Activated CD4-positive, alpha-beta T cell treated with anti-CD3 and anti-CD28 coated beads, Interleukin-2, Interleukin-4, amounts not matched to agents 100 ng/mL and 50 ng/mL, durations not matched to agents 16 hours and 8 hours (primary cell): ENCODE measurements at places on chromosomes 3 and 15.
A peak's percentile ranks its signal among the peaks of the same experiment; 100 is the strongest.

GRCh38 chr3:177466074-177466473 lies 268.8 kb upstream of the TBL1XR1 start:
- DNase-seq: no peak

GRCh38 chr15:67186688-67187087 lies 67.8 kb downstream of the AAGAB start:
- DNase-seq: no peak

DNA sequence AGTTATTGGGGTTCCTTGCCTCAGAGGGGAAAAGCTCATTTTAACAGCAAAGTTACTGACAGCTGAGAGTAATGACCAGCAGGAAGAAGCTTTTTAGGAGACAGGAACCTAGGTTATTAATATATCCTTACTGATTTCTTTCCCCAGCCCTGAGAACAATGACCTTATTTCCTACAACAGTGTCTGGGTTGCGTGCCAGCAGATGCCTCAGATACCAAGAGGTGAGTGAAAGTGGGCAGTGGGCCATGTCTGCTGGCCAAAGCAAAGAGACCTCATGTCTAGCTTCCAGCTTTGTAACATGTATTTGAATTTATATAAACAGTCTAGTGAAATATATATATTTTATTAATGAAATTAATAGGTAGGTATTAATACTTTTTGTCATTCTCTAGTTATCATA lies 5.0 kb downstream of the CCNDBP1 start:
- no peak for DNase-seq

DNA sequence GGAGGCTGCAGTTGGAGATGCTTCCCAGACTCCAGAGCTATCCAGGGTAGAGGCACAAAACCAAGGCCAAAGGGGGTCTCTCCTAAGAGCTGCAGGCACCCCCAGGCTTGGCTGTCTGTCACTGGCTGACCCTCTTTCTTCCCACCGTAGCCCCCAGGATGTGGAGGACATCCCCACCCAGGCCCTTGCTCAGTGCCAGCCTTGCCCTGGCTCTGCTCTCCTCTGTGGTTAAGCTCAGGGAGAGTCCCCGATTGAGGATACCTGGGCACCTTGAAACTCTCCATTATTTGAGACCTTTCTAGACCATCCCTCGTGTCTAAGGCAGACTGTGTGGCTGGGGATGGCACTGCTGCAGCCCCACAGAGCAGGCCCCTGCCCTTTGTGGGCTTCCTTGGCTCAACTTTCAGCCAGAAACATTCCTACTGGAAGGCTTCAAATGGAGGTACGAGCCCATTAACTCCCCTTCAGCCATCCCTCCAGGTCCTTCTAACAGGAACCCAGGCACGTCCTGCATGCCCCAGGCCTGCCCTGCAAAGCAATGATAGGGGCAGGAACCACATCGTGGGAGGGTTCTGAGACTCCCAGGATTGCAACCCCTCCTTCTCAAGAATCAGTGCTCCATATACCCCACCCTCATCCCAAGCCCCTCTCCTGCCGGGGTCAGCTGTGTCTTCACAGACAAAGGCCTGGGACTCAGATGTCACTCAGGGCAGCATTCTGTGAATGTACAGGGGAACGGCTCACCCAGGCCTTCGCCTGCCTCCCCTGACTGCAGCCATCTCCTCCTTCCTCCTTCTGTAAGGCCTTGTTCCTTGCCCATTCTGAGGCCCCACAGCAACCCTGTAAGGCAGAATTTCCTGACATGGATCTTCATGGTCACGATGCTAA lies 102.9 kb upstream of the ABHD17C start:
- DNase-seq: no peak

- no peak for DNase-seq
Measured at GRCh38 chr15:39376371-39376909, 204.4 kb upstream of the THBS1 start.

DNA sequence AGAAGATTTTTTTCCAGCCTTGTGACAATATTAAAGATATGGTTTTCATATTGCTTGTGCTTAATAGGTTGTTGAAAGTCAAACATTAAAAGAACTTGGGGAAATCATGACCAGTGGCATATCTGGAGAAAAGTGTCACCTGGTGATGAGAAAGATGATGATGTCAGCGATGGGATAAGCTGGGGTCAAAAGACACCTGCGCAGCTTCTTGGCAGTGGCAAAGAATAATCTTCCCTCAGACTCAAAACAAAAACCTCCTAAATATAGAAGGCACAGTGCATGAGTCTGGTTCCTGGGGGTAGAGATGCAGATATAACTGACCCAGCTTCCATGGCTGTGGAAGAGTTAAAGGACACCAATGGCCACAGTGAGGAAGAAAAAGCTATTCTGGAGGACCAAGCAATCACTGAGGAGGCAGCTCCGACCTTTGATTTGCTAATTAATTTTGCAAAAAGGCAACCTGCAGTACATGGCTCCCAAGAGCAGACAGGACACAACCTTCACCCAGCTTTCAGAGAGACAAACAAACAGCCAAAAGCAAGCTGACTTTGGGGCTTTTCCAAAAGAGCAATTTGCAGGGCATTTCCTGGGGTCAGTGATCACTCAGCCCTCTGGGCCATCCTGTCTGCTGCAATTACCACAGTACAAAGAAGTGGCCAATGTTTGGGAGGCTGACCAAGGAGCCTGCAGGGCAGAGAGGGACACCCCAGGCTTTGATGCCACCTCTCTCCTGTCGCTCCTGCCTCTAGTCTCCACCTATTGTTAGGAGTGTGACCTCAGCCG lies 17.6 kb upstream of the SEMA5B start:
- no peak for DNase-seq

GRCh38 chr3:135013206-135013605 lies 218.1 kb downstream of the EPHB1 start:
- DNase-seq: no peak

DNA sequence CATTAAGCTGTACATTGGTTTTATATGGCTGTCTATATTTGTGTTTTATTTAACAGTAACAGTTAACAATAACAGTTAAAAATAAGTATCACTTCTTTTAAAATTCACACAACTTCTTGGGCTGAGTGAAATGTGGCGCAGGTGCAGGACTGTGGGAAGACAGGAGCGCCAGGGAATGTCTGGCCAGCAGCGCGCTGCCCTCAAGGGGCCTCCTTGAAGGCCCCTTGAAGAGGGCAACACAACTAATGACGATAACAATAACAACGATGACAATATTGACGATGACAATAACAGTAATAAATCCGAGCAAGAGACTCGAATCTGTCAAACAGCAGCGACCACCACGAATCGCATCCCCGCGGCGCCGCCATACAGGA lies 411 bp upstream of the PPP2R3A start:
- no peak for DNase-seq

GRCh38 chr3:196997311-196997710 lies 28.7 kb upstream of the PIGZ start:
- DNase-seq: no peak

DNA sequence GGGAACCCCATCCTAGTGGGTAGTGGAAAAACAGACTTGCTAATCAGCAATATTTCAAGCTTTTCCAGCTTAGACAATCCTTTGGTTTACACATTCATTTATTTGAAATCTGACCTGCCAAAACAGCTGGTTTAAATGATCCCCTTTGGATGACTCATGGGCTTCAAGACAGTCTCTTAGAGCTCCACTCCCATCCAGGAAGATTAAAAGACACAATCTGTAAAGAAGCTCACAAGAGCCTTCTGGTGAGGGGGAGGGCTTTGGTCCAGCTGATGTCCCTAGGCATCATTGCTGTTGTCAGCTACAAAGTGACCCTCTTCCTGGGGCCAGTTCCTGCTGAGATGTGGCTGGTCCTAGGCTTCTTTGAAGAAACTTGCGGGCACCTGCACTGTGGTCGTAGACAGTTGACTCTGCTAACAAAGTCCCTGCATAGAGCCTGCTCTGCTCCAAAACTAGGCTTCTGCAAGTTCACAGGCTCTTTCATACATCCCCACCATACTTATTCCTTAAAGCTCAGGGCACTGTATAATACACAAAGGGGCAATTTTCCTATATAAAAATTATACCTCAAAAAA lies 73.7 kb downstream of the IGSF11 start:
- no peak for DNase-seq

DNA sequence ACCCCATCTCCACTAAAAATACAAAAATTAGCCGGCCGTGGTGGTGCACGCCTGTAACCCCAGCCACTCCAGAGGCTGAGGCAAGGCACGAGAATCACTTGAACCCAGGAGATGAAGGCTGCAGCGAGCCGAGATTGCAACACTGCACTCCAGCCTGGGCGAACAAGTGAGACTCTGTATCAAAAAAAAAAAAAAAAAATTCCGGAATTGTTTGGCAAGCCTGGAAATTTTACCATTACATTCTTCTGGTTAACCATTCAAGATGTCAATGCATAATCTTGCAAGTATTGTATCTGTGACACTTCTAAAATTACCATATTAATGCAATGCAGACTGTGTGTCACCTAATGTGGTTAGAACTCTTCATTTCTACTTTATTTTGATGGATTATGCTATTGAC lies 67.0 kb downstream of the CSNK1G1 start:
- DNase-seq: no peak

- no peak for DNase-seq
Measured at GRCh38 chr15:78727561-78727960, 83.7 kb downstream of the ADAMTS7 start.

DNA sequence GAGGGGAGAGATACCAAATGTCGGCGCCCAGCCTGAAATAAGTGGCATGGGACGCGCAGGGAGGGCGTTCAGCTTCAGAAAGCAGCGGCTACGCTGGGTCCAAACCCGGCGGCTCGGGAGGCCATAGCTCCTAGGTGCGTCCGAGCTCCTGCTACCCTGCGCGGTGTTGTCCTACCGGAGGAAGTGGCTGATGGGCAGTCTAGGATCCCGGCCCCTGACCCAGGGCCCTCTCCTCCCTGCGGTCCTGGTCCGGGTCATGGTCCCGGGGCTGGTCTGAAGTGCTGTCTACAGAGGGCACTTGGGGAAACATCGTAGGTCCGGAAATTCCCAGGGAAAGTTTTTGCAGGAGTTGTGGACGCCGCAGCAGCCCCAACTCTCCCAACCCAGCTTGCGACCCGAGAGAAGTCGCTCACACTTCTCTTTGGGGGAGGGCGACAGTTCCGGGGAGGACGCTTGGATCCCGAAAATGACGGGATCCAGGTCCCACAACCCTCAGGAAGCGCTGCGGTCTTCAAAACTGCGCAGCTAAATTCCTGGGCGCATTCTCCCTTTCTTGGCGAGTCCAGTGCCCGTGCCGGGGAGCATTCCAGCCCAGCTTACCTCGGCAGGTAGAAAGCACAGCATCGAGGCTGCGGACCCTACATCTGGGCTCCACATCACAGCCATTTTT lies 9.1 kb upstream of the FOXB1 start:
- DNase-seq: no peak

GRCh38 chr3:43238801-43239200 lies 47.5 kb upstream of the SNRK start:
- no peak for DNase-seq

DNA sequence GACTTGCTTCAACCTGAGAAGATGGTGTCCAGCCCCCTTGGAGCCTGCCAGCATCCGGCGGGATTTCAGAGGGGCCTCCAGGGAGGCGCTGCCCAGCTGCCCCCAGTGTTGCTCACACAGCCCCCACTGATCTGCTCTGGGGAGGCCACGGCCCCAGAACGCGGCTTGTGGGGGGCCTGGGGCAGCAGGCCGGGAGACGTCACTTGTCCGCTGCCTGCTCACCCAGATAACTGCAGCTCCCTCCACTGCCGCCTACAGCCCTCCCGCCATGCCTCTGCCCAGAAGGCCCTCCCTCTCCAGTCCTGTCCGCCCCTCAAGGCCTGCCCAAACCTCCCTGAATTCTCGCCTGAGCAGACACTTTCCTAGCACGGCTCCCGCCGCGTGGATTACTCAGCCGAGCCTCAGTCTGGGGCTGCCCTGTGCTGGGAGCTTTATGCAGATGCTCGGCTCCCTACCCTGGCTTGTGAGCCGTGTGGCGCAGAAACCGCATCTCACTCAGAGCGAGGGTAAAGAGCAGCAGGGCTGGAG lies 17.2 kb upstream of the ADIPOQ start:
- DNase-seq: peak; percentile 59

GRCh38 chr15:99279290-99279689 lies 28.0 kb downstream of the LRRC28 start:
- peak; percentile 16 for DNase-seq

- no peak for DNase-seq
Measured at GRCh38 chr15:70524470-70524869, 238.9 kb downstream of the UACA start.

- no peak for DNase-seq
Measured at GRCh38 chr3:143166376-143166775, 46.8 kb downstream of the CHST2 start.

- DNase-seq: peak; percentile 62
Measured at GRCh38 chr15:32723171-32723948, 5.6 kb downstream of the GREM1 start.
